ENCODE measurements at places on chromosomes 7 and 10.

GRCh38 chr10:1348773-1349050, 292.5 kb downstream of the WDR37 start:
- DNase-seq = no peak

- DNase-seq = no peak
These were observed 16.3 kb upstream of the THSD7A start for GRCh38 chr7:11848251-11848650.

GRCh38 chr10:92238586-92239098, 52.2 kb downstream of the CPEB3 start:
- DNase-seq = no peak

GRCh38 chr7:139733751-139734150, 44.0 kb downstream of the HIPK2 start:
- DNase-seq = no peak

GRCh38 chr10:8418631-8419030, 364.1 kb downstream of the GATA3 start:
- DNase-seq = no peak
